ENCODE measurements at places on chromosomes 4 and X. TPM values are rescaled to one million over a fixed set of nuclear protein-coding genes. Genes with fewer than 3 reads are reported as not detected.

DNA sequence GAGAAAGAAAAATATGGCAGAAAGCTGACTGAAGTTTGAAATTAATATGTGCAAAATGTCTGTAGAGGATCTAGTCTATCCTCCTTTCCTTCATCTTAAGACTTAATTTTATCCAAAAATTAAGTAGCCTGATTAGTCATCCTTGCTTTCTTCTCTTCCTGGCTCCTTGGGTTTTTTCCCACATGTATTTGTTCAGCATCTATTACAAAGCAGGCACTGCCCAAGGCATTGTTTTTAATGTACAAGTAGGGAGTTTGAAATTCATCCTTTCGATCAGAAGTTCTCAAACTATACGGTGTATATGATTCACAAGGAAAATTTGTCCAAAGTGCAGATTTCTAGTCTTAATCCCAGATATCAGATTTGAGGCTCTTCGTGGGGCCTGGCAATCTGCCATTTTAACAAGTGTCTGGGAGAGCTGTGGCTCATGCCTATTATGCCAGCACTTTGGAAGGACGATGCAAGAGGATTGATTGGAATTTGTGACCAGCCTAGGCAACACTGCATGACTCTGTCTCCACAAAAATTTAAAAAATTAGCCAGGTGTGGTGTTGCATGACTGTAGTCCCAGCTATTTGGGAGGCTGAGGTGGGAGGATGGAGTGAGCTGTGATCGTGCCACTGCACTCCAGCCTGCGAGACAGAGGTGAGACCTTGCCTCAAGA is 19.4 kb upstream of the YTHDC1 start:
- H3K4me1 ChIP-seq = peaks cover 28% of the 10 kb centered on the region
- H3K4me3 ChIP-seq = peak overlapping the region; percentile 67
- no peak for DNase-seq
- H3K27me3 ChIP-seq = no peaks in the 10 kb centered on the region
- H3K36me3 ChIP-seq = no peaks in the 10 kb centered on the region

DNA sequence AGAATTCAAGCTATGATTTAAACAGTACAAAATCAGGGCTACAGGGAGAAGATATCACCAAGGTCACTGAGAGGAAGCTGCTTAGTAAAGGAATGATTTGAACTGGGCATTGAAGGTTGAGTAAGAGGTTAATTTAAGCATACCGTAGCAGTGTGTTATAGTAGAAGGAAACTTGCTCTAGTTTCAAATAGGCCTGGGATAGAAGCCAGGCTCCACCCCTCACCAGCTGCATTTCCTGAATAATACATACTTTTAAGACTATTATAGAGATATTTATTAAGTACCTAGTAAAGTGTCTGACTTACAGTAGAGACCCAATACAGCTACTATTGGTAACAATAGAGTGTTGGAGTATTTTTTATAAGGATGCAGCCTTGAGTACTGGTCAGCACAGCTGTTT is 118.0 kb upstream of the GLRA2 start:
- DNase-seq = no peak
- H3K4me3 ChIP-seq = no peak overlapping the region
- no peak overlapping the region for H3K27ac ChIP-seq
- no peaks in the 10 kb centered on the region for H3K27me3 ChIP-seq
- no peaks in the 10 kb centered on the region for H3K36me3 ChIP-seq
- no peaks in the 10 kb centered on the region for H3K4me1 ChIP-seq

The FAM47A gene
- total RNA-seq = not detected

- peaks cover 4% of the 10 kb centered on the region for H3K4me1 ChIP-seq
- no peaks in the 10 kb centered on the region for H3K27me3 ChIP-seq
- DNase-seq = no peak
- H3K27ac ChIP-seq = no peak overlapping the region
- no peak overlapping the region for H3K4me3 ChIP-seq
- no peaks in the 10 kb centered on the region for H3K36me3 ChIP-seq
Observed at GRCh38 chrX:57586360-57586759, 5.5 kb upstream of the ZXDB start.

The COMMD8 gene
- total RNA-seq = 14.7 TPM

The PAGE4 gene
- not detected for total RNA-seq

The DMRTC1 gene
- not detected for total RNA-seq

The TXK gene
- not detected for total RNA-seq

The RASL11B gene
- total RNA-seq = 0.94 TPM

The ZNF141 gene
- 14.7 TPM for total RNA-seq

DNA sequence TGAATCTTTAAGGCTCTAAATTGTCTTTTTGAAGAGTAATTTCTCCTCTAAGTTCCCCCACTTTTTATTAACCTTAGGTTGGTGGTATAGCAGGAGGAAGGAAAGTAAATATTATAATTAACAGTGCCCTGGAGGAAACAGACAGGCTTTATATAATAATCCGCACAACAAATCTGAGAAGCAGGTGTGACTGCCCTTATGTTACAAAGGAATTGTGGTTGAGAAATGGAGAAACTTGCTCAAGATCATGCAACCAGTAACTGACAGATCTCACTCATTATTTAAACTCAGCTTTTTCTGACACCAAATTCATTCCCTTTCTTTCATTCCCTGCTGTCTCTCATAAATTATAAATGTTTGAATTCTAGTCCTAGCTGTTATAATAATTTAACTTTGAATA is 282.0 kb downstream of the PPP3CA start:
- no peak overlapping the region for H3K27ac ChIP-seq
- no peak for DNase-seq
- H3K36me3 ChIP-seq = peaks cover 10% of the 10 kb centered on the region

DNA sequence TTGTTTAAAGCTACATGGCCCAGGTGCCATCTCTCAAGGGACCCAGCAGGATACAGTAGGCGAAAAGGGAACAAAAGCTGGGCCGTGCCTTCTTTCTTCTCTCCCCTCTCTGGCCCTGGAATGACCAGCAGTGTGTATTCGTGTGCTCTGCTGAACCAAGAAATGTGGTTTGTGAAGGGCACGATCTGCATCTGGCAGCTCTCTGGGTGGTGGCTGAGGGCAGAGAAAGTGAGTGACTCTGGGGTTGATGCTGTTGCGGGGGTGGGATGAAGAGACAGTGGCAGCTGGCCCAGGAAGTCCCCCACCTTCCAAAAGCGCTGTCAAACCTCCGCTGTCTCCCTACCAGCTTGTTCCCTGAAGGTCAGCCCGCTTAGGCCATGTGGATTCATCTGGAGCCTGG is 88.3 kb downstream of the CLDN34 start:
- H3K27ac ChIP-seq = no peak overlapping the region
- H3K27me3 ChIP-seq = no peaks in the 10 kb centered on the region
- H3K4me3 ChIP-seq = no peak overlapping the region

The SLITRK4 gene
- 0.11 TPM for total RNA-seq

The SPANXC gene
- total RNA-seq = not detected

The FAM53A gene
- 9.5 TPM for total RNA-seq

The LDB2 gene
- total RNA-seq = 8.7 TPM

GRCh38 chrX:47960406-47960805 is 43.4 kb downstream of the ZNF182 start:
- DNase-seq = no peak
- no peaks in the 10 kb centered on the region for H3K36me3 ChIP-seq
- H3K4me1 ChIP-seq = no peaks in the 10 kb centered on the region
- no peak overlapping the region for H3K27ac ChIP-seq
- no peaks in the 10 kb centered on the region for H3K27me3 ChIP-seq

- H3K27me3 ChIP-seq = no peaks in the 10 kb centered on the region
- DNase-seq = no peak
- peak overlapping the region; percentile 48 for H3K27ac ChIP-seq
- H3K4me3 ChIP-seq = no peak overlapping the region
Observed at GRCh38 chrX:108447303-108447702, 7.7 kb downstream of the COL4A5 start.

- no peak for DNase-seq
- no peaks in the 10 kb centered on the region for H3K27me3 ChIP-seq
- peaks cover 2% of the 10 kb centered on the region for H3K4me1 ChIP-seq
- no peak overlapping the region for H3K27ac ChIP-seq
- no peaks in the 10 kb centered on the region for H3K36me3 ChIP-seq
Observed at GRCh38 chr4:137861682-137862081, 329.4 kb upstream of the PCDH18 start.

- no peak overlapping the region for H3K27ac ChIP-seq
- peaks cover 5% of the 10 kb centered on the region for H3K4me1 ChIP-seq
- no peak overlapping the region for H3K4me3 ChIP-seq
- H3K27me3 ChIP-seq = no peaks in the 10 kb centered on the region
- no peaks in the 10 kb centered on the region for H3K36me3 ChIP-seq
Observed at GRCh38 chrX:41705680-41706374, 17.1 kb downstream of the GPR34 start.

GRCh38 chr4:15848191-15848842 is 70.2 kb downstream of the CD38 start:
- H3K27ac ChIP-seq = no peak overlapping the region
- H3K4me3 ChIP-seq = no peak overlapping the region
- no peaks in the 10 kb centered on the region for H3K36me3 ChIP-seq
- peaks cover 18% of the 10 kb centered on the region for H3K27me3 ChIP-seq
- no peak for DNase-seq

The CLDN22 gene
- total RNA-seq = not detected

DNA sequence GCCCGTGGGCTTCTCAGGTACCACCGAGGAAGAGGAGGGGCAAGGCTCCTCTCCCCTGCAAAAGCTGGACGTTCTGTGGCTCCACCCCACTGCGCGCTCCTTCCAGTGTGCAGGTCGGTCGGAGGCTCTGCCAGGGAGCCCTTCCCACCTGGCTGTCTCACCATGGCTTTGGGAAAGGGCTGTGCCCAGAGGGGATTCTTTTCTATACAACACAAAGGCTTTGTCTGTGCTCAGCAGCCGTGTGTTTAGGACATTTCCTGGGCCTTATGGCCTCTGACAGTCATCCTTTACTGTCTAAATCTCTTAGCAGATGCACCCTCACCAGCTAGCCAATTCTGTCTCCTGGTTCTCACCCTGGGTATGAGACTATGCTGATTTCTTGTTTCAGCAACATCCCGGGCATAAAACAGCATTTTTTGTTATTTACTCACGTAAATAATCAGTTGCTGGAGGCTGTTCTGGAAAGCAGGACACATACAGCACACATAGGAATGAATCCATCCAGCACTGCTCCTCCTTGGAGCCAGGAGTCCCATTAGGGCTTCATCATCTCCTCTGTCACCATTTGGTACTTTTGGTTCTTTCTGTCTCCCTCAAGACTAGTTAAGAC is 20.4 kb upstream of the ATXN3L start:
- no peak for DNase-seq
- H3K4me1 ChIP-seq = peaks cover 25% of the 10 kb centered on the region
- H3K27me3 ChIP-seq = no peaks in the 10 kb centered on the region
- H3K4me3 ChIP-seq = no peak overlapping the region

- no peak overlapping the region for H3K27ac ChIP-seq
- H3K36me3 ChIP-seq = no peaks in the 10 kb centered on the region
- H3K4me3 ChIP-seq = no peak overlapping the region
- no peaks in the 10 kb centered on the region for H3K4me1 ChIP-seq
Observed at GRCh38 chr4:129641179-129641578, 545.2 kb downstream of the C4orf33 start.

GRCh38 chr4:119498527-119498926 is 130.1 kb downstream of the PDE5A start:
- peaks cover 40% of the 10 kb centered on the region for H3K36me3 ChIP-seq
- no peak overlapping the region for H3K4me3 ChIP-seq

The CCNB3 gene
- 0.48 TPM for total RNA-seq

The TMEM271 gene
- total RNA-seq = not detected

- H3K4me1 ChIP-seq = peaks cover 19% of the 10 kb centered on the region
- H3K4me3 ChIP-seq = peak overlapping the region; percentile 1
- H3K27ac ChIP-seq = peak overlapping the region; percentile 71
Observed at GRCh38 chrX:13899607-13900006, 82.7 kb upstream of the GPM6B start.

GRCh38 chr4:112023402-112023950 is 121.8 kb upstream of the FAM241A start:
- H3K27me3 ChIP-seq = peaks cover 37% of the 10 kb centered on the region
- no peak overlapping the region for H3K27ac ChIP-seq
- no peak overlapping the region for H3K4me3 ChIP-seq

- H3K4me3 ChIP-seq = no peak overlapping the region
- no peaks in the 10 kb centered on the region for H3K36me3 ChIP-seq
- H3K27me3 ChIP-seq = no peaks in the 10 kb centered on the region
Observed at GRCh38 chr4:64266263-64266662, 143.0 kb downstream of the TECRL start.

The CDKL2 gene
- total RNA-seq = 5.0 TPM

The PHOX2B gene
- total RNA-seq = not detected

The POF1B gene
- total RNA-seq = not detected

DNA sequence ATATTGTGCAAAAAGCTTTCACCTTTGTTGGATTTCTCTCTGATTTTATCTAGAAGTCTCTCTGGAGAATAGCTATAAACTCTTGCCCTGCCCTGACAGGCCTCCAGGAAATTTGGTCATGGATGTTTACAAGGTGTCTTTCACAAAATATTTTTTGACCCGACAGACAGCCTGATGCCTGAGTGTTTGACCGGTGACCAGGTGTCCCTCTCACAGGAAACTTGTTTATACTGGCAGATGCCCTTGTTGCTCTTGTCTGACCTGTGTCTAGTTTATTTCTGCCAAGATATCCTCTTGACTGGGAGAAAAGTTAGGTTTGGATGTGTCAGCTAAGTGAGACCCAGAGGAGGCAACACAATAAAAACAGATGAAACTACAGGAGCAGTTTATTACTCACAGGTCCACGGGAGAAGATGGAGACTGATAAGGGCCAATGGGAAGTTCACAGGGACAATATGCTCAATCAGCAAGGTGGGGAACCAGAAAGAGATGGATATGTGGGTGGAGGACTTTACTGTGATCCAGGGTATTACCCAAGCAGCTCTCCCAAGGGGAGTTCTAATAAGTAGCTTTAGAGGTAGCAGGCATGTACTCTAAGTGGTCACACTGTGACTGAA is 243.3 kb downstream of the ARAP2 start:
- no peaks in the 10 kb centered on the region for H3K36me3 ChIP-seq
- no peaks in the 10 kb centered on the region for H3K27me3 ChIP-seq

- no peaks in the 10 kb centered on the region for H3K27me3 ChIP-seq
- peaks cover 6% of the 10 kb centered on the region for H3K4me1 ChIP-seq
- no peak overlapping the region for H3K4me3 ChIP-seq
- no peak overlapping the region for H3K27ac ChIP-seq
- no peak for DNase-seq
Observed at GRCh38 chr4:158056689-158057245, 116.1 kb downstream of the GASK1B start.

DNA sequence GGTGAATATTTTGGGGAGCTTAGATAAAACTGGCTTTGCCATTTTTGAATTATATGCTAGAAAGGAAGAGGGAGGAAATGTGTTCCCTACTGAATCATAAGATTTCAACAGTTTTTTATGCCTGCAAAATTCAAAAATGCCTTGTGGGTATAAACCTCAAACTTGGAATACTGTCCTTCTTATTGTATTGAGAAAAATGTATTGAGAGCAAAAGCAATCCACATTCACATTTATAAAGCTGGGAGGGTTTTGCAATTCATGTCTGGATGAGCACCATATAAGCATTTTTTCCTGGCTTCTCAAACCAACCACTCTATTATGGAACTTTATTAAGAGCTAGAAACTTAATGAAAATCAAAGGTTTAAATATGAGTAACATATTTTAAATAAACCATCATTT is 289.8 kb downstream of the PCDH7 start:
- no peak overlapping the region for H3K4me3 ChIP-seq
- no peak for DNase-seq
- peaks cover 10% of the 10 kb centered on the region for H3K4me1 ChIP-seq
- H3K36me3 ChIP-seq = no peaks in the 10 kb centered on the region
- H3K27me3 ChIP-seq = no peaks in the 10 kb centered on the region

GRCh38 chr4:176788248-176788647 is 4.5 kb downstream of the VEGFC start:
- H3K27ac ChIP-seq = peak overlapping the region; percentile 61
- no peak for DNase-seq
- no peaks in the 10 kb centered on the region for H3K36me3 ChIP-seq
- peaks cover 54% of the 10 kb centered on the region for H3K4me1 ChIP-seq

- peaks cover 31% of the 10 kb centered on the region for H3K4me1 ChIP-seq
- DNase-seq = no peak
- H3K36me3 ChIP-seq = no peaks in the 10 kb centered on the region
- H3K27me3 ChIP-seq = no peaks in the 10 kb centered on the region
Observed at GRCh38 chrX:136130931-136131833, 16.2 kb upstream of the FHL1 start.

The ALPK1 gene
- 8.3 TPM for total RNA-seq
